ENCODE measurements at places on chromosomes 16 and 17.
A peak's percentile ranks its signal among the peaks of the same experiment; 100 is the strongest.

DNA sequence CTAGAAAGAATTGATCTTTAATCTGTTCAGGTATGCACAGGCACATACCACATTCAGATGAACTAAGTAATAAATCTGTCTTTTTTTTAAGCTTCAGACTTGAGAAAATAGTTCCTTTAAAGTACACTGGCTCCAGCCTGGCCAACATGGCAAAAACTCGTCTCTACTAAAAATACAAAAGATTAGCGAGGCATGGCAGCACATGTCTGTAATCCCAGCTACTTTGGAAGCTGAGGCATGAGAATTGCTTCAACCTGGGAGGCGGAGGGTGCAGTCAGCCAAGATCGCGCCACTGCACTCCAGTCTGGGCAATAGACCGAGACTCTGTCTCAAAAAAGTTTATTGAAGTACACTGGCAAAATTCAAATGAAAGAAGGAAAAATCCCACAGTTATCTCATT lies 111.0 kb upstream of the NETO2 start:
- no peak for DNase-seq

DNA sequence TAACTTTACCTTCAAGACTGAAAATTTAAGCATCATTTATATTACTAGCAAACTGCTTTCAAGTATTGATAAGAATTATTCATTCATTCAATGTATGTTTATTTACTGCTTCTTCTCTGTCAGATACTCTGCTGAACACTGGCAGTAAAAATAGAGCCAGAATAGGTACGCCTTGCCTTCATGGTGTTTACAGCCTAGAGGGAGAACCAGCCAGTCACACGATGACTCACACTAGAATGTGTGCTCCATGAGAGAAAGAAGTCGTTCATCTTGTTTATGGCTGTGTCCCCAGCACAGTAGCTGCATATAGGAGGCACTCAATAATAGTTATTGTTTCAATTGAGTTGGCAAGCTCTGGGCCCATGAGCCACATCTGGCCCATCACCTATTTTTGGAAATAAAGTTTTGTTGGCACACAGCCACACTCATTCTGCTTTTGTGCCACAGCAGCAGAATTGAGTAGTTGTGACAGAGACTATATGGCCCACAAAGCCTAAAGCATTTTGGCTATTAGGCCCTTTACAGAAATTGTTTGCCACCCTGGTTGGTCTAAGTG lies 84.2 kb downstream of the TMC6 start:
- no peak for DNase-seq

DNA sequence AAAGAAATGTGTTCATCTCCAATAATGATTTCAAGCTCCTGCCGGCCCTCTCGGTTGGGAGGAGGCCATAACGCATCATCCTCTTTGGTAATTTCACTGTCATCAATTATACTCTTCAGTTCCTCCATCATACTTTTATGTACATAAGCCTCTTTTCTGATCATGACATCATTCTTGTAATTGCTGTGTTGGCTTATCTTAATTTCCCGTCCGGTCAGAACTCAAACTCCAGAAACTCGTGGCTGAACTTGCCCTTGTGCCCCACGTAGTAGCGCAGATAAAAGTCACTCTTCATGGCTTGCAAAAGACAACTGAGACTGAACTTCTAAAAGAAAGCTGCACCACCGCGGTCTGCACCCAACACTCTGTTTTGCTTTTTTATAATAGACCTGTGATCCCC lies 13.6 kb downstream of the TMEM220 start:
- DNase-seq = no peak

GRCh38 chr17:6514371-6514770 lies 42.0 kb downstream of the PITPNM3 start:
- DNase-seq = no peak

DNA sequence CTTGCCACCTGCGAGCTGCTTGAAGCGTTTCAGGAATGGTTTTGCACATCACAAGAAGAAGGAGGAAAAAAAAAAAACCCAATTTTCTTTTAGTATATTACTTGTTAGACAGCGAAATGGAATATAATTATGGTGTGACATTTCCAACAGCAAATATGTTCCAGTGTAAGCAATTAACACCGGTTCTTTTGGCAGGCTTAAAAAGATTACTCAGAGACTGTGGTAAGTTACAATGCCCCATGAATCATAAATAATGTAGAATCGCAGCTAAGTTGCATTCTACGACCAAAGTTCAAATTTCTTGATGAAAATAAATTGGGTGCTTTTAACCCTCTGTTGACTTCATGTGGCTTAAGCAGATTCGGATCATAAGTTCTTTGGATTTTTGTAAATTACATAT lies 245.2 kb downstream of the XYLT1 start:
- DNase-seq = no peak

GRCh38 chr17:78915872-78916632 lies 9.1 kb downstream of the TIMP2 start:
- DNase-seq = no peak

GRCh38 chr17:2580661-2581060 lies 12.8 kb upstream of the PAFAH1B1 start:
- no peak for DNase-seq

- DNase-seq = peak; percentile 78
Observed at GRCh38 chr17:40818733-40819527, 3.5 kb downstream of the KRT10 start.

DNA sequence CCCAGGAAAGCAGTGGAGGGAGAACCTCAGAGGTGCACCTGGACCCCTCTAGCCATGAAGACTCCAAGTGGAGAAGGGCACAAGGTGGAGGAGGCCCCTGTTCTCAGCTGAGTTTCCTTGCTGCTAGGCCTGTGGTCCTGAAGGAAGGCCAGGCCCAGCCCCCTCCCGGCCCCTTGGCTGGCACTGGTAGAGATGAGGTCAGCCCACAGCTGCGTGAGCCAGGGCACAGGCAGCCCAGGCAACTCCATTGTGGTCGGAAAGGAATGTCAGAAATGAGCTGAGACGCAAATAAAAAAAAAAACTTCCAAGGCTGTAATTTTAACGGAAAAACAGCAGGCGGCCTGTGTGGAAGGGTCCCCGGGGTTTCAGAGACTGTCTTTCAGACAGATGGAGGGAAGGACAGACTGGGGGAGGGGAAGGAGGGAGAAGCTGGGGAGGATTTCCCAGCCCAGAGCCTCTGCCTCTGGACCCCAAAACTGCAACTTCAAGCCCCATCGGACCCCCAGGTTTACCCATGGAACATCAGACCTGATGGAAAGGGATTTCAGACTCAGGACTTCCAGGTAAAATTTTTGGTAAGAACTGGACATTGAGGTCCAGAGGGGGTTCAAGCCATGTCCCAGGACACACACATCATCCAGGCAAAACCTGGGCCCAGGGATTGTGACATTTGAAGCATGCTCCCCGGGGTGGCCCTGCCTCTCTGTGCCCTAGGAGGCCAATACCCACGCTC lies 25.6 kb upstream of the MRPS23 start:
- no peak for DNase-seq

DNA sequence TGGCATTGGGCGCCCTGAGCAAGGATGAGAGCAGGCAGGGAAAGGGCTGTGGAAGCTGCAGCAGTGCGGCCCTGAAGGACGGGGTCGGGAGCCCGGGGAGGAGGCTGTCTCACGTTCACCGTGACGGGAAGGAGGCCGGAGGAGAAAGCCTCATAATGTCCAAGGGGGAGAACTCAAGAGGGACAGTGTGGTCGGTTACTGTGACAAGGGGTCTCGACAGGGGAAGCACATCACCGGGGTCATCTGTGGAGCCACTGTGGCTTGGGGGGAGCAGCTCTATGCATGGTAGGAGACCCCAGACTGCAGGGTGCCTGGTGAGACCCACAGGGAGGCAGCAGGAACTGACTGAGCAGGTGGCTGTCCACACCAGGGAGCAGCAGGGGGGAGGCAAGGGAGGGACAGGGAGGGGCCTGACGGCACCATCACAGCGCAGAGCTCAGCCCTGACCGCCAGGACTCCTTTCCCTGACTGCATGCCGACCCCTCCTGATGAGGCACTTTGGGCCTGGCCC lies 154.6 kb upstream of the CHMP6 start:
- no peak for DNase-seq

DNA sequence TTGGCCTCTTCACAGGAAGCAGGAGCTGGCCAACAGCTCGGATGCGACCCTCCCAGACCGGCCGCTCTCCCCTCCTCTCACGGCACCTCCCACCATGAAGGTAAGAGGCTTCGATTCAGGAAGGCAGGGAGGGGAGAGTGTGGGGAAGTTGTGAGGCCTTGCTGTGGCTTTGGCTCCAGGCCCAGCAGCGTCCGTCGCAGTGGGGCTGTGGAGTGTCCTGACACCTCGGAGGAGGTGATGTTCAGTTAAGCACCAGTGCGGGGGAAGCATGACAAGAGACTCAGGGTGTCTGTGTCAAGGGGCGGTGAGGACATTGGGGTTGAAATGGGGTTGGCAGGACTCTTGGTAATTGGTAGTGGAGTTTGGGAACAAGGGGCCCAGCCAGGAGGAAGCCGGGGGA lies 109.0 kb downstream of the RAP1GAP2 start:
- DNase-seq = no peak

GRCh38 chr17:10420811-10421210 lies 939 bp downstream of the MYH8 start:
- no peak for DNase-seq

GRCh38 chr16:47858333-47858982 lies 297.3 kb downstream of the ABCC12 start:
- no peak for DNase-seq

DNA sequence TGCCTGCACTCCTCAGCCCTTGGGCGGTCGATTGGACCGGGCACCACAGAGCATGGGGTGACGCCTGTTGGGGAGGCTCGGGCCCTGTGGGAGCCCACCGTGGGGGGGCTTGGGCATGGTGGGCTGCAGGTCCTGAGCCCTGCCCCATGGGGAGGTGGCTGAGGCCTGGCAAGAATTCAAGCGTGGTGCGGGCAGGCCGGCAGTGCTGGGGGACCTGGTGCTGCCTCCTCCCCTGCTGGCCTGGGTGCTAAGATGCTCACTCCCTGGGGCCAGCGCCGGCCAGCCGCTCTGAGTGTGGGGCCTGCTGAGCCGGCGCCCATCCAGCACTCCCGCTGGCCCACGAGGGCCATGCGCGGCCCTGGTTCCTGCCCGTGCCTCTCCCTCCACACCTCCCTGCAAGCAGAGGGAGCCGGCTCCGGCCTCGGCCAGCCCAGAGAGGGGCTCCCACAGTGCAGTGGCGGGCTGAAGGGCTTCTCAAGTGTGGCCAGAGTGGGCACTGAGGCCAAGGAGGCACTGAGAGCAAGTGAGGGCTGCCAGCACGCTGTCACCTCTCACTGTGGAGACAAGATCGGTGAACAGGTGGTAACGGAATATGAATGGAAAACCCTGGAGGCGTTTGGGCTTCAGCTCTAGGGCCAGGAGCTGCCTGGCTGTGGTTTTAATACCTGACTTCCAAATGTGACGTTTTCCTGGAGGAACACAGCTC lies 28.5 kb downstream of the ST6GALNAC1 start:
- DNase-seq = no peak

DNA sequence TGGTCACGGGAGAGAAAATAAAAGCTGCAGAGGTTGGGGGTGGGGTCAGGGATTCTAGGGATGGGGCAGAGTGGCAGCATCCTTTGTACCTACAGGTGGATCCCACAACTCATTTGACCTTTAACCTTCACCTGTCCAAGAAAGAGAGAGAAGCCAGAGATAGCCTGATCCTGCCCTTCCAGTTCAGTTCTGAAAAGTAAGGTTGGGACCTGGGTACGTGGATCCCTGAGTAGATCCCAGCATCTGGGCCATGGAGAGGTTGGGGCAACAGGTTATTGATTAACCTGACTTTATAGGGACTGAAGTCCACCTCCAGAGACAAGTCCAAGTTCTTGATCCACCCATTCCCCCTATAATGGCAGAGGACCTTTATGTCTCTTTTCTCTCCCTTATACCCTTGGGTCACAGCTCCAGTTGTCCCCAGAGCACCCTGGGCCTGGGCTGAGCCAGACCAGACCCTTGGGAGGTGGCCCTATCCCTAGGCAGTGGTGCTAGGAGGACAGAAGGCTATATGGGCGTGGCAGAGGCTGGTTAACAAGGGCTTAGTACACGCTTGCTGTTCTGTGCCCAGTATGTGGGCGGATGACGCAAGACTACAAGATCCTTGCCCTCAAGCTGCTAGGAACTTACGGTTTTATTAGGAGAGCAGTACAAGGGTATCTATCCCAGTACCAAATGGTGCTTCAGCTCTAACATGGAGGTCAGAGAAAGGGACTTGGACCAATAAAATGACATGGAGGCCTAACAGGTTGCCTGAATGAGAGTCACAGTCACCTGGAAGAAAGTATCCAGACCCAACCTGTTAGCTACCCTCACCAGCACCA lies 3.3 kb downstream of the CLDN7 start:
- no peak for DNase-seq

GRCh38 chr16:31440516-31441184 lies 1.9 kb downstream of the ZNF843 start:
- no peak for DNase-seq
